ENCODE measurements at places on chromosomes 13 and 19.
A peak's percentile ranks its signal among the peaks of the same experiment; 100 is the strongest.

DNA sequence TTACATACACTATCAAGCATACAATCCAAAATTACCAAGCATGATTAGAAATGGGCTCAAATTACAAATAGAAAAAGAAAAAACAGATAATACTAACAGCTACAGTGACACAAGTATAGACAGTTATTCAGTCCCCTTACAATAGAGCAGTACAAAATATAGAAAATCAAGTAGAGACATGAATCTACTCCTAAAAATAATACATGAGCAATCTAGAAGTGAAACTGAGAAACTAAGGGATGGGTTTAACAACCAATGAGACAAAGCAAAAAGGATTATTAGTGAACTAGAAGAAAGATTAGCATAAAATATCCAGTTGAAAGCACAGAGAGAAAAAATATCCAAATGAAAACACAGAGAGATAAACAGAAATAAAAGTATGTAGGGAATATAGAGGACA is 426.7 kb downstream of the TBC1D4 start:
- DNase-seq = no peak

GRCh38 chr19:23766951-23767350 is 8.3 kb upstream of the ZNF681 start:
- DNase-seq = no peak

GRCh38 chr13:112160558-112160957 is 93.6 kb downstream of the SOX1 start:
- no peak for DNase-seq

DNA sequence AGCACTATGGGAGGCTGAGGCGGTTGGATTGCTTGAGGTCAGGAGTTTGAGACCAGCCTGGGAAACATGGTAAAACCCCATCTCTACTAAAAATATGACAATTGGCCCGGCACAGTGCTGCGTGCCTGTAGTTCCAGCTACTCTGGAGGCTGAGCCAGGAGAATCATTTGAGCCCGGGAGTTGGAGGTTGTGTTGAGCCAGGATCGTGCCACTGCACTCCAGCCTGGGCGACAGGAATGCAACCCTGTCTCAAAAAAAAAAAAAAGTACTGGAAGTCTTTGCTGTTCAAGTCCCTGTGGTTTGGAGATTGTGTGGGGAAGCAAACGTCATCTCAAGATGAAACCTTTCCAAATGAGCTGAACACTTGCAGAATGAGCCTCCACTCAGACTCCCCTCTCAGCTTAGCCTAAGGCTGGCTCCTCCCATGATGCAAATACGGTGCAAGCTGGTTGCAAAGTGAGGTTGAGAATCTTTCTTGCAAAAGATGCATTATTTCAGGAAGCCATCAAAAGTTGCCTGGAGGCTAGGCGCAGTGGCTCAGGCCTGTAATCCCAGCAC is 46.2 kb downstream of the MYO9B start:
- no peak for DNase-seq

- no peak for DNase-seq
Measured at GRCh38 chr19:35330475-35330874, 1.5 kb downstream of the CD22 start.

DNA sequence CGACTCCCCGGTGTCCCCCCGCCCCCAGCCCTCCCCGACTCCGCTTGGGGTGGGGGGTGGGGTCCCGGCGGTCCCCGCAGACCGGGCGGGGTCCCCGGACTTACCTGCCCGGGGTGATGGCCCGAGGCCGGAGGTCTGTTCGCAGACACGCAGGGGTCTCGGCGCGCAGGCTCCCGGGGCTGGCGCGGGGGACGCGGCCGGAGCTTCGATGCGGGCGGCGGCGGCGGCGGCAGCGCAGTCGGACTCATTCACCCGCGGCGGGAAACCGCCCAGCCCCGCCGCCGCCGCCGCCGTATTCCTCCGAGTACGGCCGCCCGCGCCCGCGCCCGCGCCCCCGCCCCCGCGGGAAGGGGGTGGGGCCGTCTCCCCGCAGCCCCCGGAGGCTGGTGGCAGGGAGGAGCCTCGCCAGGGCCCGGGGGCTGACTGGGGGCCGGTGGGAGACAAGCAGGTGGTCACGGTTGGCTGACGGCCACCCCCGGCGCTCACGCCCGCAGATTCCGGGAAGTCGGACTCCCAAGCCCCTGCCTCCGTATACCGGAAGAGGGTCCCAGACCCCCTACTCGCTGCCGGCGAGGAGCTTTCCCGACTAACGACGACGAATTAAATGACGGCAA is at the start of gene C2CD4C:
C2CD4C (minus strand) TSS at position 246 of the 614 bp plus-strand sequence. CDS start 786 bp downstream, outside the sequence.
- DNase-seq = no peak

GRCh38 chr19:51354742-51355148 is 11.4 kb downstream of the ETFB start:
- DNase-seq = peak; percentile 55

GRCh38 chr19:23056516-23056915 is 53.5 kb upstream of the ZNF728 start:
- DNase-seq = no peak

DNA sequence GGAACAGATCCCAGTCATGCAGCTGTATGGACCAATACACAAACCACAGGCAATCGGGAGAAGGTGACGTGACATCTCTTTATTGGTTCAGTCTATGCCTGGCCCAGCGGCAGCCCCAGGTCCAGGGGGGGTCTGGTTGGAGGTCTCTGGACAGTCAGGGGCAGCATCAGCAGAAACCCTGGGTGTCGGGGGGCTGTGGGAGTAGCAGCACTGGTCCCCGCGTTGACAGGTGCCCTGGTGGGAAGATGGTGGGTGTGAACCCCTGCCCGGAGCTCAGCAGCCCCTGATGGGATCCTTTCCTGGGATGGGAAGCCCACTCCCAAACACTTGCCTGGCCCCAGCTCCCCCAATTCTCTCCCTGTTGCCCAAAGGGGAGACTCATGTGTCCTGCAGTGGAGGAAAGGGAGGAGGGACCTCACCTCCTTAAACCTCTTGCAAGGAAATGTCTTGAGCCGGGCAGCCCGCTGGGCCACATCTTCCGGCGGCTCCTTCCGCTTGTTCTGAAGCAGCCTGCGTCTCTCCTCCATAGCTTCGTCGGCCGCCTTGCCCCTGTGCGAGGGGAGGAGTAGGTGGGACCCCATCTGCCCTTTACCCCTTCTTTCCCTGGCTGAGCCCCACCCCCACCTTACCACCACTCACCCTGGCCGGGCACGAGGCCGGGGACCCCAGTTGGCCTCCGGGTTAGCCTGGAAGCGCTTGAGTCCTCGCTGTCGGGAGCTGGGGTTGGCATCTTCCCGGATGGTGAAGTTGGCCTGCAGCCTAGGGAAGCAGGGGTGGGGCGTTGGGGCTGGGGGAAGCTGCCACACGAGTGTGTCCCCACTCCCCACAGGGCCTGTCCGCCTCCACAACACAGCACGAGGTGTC is 2.4 kb upstream of the LYL1 start:
- DNase-seq = no peak

- no peak for DNase-seq
Measured at GRCh38 chr13:111855786-111856185, 211.2 kb upstream of the SOX1 start.

- no peak for DNase-seq
Measured at GRCh38 chr19:7152568-7152967, 83.1 kb downstream of the ZNF557 start.

- DNase-seq = no peak
Measured at GRCh38 chr13:111948281-111948680, 118.7 kb upstream of the SOX1 start.

GRCh38 chr19:31390711-31391110 is 41.5 kb upstream of the TSHZ3 start:
- DNase-seq = no peak

- peak; percentile 90 for DNase-seq
Measured at GRCh38 chr19:703651-704446, 4.9 kb upstream of the PALM start.

GRCh38 chr13:67123165-67123564 is 107.0 kb downstream of the PCDH9 start:
- DNase-seq = no peak

GRCh38 chr13:111857336-111857735 is 209.6 kb upstream of the SOX1 start:
- no peak for DNase-seq

GRCh38 chr13:48769107-48769704 is 115.5 kb downstream of the CYSLTR2 start:
- DNase-seq = peak; percentile 93

GRCh38 chr13:91346850-91347201 is 661 bp upstream of the MIR17HG start:
- DNase-seq = no peak

DNA sequence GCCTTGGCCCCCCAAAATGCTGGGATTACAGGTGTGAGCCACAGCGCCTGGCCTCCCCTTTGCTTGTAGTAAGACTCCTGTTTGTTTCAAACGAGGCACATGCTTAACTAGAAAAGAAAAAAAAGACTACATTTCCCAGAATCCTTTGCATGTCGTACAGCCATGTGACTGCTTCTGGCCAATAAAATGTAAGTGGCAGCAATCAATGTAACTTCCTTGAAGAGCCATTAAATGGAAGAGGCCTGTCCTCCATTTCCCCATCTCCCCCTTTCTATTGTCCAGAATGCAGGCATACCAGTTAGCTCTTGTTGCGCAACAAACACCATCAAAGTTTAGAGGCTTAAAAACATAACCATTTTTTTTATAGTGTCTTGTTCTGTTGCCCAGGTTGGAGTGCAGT is 10.4 kb upstream of the GPR32 start:
- no peak for DNase-seq

- DNase-seq = no peak
Measured at GRCh38 chr13:73816702-73817101, 317.5 kb downstream of the KLF12 start.

GRCh38 chr13:100040196-100040595 is 48.7 kb upstream of the PCCA start:
- no peak for DNase-seq

DNA sequence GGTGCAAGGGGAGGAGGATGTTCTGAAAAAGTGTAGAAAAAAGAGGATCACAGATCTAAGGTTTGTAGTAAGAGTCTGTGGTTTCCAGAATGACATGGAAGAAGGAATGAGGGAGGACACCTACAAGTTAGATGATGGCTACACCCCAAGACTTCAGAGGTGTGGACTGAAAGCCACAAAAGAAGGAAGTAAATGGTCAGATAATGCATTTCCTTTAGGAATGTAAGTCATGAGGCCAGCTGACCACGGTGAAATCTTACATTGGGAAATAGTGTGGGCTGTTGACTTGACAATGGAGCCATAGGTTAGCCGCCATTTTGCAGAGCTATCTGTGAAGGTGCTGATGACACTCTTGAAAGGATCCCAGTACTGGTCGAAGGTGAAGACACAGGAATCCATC is 25.3 kb upstream of the FBXO27 start:
- no peak for DNase-seq

DNA sequence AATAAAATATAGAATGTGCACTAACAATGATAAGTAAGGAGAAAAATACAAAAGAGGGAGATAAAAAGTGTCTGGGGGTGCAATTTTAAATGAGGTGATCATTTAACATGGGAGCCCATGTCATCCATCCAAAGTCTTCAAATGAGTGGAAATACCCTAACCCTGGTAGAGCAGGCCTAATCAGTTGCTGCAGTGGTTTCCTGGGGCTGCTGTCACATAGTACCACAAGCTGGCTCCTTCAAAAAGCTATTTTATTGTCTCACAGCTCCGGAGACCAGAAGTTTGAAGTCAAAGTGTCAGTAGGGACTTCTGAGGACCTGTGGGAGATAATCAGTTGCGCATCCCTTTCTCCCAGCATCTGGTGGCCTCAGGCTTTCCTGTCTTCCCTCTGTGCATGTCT is 717.9 kb downstream of the DIAPH3 start:
- no peak for DNase-seq

DNA sequence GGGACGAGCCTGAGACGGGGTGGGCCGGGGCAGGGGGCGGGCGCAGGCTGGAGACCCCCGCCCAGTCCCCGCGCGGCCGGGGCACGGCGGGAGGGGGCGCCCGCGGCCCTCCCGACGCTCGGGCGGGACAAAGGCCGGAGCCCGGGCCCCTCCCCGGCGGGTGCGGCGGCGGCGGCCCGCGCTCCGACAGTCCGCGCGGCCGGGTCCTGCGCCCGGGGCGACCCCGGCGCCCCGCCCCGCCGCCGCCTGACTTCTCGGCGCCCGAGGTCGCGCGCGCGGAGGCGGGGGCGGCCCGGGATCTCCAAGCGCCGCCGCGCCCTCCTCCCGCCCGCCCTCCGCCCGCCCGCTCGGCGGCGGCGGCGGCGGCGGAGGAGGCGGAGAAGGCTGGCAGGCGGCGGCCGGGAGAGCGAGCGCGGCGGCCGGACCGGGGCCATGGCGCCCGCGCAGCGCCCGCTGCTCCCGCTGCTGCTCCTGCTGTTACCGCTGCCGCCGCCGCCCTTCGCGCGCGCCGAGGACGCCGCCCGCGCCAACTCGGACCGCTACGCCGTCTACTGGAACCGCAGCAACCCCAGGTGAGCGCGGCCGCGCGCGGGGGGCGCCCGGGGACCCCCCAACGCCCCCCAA is at the start of gene EFNA2:
EFNA2 (plus strand) TSS at position 137 of the 624 bp plus-strand sequence; CDS start at position 433, 296 bp downstream.
- DNase-seq = no peak

- DNase-seq = peak; percentile 39
Measured at GRCh38 chr19:31515931-31516330, 166.7 kb upstream of the TSHZ3 start.

GRCh38 chr13:75329723-75330122 is 152.2 kb downstream of the TBC1D4 start:
- no peak for DNase-seq

DNA sequence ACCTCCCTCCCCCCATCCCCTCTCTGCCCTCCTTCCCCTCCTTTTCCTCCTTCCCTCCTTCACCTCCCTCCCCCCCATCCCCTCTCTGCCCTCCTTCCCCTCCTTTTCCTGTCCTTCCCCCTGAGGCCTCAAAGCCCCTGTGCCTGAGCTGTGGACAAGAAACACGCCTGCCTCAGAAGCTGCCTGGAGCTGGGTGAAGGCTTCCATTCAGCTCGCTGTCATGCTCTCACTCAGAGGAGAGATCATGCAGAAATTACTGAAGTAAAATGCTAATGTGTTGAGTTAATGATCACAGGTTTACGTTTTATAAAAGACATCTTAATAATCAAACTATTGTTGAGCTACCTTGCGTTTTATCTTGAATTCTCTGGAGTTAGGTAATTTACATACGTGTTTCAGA is 114.5 kb downstream of the ATP11A start:
- no peak for DNase-seq

DNA sequence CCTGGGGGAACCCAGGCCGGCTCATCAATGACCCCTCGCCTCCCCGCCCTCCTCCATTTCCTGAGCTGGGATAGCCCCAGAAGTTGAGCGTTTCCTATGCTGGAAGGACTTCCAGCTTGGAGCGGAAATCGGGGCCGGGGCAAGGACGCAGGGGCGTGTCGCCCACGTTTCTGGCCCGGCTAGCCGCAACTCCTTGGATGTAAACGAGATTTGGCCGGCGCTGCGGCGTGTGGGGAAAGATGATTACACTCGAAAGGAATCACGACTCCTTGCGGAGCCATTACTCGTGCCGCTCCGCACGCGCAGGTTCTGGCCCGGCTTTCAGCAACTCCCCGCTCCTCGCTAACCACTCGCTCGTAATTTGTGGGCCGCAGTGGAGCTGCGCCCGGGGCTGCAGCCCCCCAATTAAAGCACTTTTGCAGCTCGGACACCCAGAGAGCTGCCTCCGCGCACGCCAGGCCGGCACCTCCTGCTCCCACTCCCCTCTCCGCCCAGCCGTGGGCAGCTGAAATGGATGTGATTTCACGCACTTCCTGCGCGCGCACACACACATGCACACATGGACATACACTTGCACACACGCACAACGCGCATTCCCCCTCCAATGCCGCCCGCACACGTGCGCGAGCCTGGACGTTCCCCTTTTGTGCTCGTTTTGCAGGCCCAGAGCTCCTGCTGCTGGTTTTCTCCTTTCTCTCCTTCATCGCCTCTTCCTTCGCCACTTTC is 15.7 kb downstream of the ZIC5 start:
- DNase-seq = no peak
